ENCODE measurements at places on chromosomes 13 and 19.

- peak; percentile 14 for DNase-seq
Observed at GRCh38 chr13:88887045-88887662, 1216.0 kb downstream of the SLITRK5 start.

- DNase-seq, result no peak
Observed at GRCh38 chr13:105127732-105128131, 1407.7 kb downstream of the EFNB2 start.

- no peak for DNase-seq
Observed at GRCh38 chr13:80214521-80214991, 126.4 kb downstream of the SPRY2 start.

- no peak for DNase-seq
Observed at GRCh38 chr13:43558939-43559338, 227.8 kb downstream of the ENOX1 start.

DNA sequence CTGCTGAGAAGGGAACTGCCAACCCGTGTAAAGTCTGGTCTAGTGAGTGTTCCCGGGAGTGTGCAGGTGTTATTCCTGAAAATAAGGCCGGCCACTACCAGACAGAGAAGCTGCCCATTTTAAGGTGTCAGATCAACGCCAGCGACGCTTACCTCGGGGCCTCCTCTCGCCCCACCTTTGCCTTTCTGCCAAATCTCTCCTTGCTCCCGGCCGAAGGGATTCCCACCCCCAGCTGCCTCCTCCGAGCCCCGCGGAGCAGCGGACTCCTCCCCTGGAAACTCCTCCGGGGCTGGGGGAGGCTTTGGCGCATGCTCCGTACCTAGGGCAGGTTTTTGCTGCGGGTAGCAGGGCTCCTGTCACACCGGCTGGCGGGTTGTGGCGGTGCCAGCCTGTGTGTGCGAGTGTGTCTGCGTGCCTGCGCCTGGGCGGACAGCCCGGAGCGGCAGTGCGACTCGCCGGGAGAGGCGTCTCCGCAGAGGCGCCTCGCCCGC lies at the start of gene HS6ST3:
TSS of gene HS6ST3 (plus strand) at position 359 of the 491 bp plus-strand sequence.
- peak; percentile 57 for DNase-seq

- DNase-seq, result no peak
Observed at GRCh38 chr19:19022380-19022961, 10.8 kb downstream of the SUGP2 start.

- DNase-seq, result no peak
Observed at GRCh38 chr13:34224877-34225276, 406.9 kb downstream of the RFC3 start.

DNA sequence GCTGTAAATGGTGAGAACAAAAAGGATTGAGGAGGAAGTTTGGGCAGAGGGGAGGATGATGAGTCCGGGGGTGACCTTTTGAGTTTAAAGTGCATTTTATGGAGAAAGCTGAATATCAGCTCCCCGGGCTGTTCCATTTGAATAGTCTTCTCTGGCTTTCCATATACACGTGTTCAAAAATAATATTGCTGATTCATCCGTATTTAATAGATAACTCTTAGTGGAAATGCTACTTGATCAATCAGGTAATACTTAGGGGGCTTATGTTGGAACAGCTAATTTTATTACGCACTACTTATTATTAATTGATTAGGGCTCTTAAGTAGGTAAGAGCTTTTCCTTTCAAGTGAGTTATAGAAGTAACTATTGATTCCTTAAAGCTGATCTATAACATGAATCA lies 76.4 kb downstream of the ERCC5 start:
- DNase-seq, result no peak

- DNase-seq, result peak; percentile 79
Observed at GRCh38 chr19:16668176-16668575, 7.2 kb downstream of the TMEM38A start.

DNA sequence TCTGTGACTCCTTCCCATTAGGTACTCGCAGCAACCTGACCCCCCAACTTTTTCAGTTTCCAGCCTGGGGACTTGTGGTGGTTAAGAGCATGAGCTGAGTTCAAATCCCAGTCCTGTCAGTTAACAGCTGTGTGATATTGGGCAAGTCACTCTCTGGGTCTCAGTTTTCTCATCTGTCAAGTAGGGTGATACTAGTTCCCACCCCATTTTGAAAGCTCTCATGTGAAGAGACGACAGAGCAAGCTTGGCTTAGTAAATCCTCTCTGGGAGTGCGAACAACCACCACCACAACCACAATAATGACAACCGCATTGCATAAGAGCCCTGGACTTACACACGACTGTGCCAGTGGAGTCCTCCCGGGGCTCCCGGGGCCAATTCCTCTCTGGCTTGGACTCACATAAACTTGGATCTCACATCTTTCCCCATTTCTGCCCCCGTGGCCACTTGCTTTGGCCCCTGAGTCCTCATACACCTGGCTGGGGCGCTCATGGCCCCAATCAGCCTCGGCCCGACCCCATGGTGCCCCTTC lies 454 bp downstream of the BLVRB start:
- DNase-seq, result no peak

DNA sequence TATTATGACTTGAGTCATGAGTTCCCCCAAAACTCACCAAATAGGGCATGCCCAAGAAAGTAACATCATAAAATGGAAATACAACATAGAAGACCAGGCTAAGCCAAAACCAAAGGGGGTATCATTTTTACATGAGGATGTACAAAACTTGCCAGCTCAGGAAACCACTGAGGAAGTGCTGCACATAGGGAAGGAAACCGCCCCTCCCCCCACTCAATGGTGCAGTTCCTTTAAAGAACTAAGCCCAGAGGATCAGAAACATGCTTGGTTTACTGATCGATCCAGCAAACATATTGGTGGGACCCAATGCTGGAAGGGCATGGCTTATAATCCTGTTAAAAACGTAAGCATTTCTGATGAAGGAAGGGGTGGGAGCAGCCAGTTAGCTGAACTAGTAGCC lies 4.2 kb upstream of the ZNF486 start:
- no peak for DNase-seq
